ENCODE measurements at places on chromosomes 12 and 14.

DNA sequence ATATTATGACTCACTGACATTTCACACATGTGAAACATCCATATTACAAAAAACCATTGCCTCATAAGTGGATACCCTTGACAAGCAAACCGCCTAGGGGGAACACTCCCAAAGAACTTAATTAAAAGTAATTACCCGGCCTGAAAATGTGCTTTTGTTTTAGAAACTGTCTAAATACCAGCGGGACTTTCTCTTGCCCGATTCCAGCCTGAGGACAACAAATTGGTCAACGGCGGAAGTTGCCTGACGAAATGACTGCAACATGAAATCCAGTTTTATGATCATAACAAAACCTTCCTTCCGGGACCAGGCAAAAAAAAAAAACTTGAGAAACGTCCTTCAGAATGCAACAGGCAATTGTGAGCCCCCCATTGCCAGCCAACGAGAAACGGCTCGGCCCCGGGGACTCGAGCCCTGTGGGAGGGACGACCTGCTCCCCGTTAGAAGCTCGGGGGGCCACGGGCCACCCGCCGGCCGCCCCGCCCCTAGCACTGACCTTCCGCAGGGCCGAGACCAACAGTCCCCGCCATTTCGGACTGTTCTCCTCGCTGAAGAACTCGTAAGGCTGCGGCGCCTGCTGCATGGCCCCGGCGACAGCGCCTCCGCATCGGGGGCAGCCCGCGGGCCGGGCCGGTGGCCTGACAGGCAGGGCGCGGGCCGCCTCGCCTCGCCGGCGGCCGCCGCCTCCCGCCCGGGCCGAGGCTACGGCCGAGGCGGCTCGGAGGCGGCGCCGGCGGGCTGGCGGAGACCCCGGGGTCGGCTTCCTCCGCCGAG, 490 bp downstream of the SOS2 start:
- no peak for DNase-seq

DNA sequence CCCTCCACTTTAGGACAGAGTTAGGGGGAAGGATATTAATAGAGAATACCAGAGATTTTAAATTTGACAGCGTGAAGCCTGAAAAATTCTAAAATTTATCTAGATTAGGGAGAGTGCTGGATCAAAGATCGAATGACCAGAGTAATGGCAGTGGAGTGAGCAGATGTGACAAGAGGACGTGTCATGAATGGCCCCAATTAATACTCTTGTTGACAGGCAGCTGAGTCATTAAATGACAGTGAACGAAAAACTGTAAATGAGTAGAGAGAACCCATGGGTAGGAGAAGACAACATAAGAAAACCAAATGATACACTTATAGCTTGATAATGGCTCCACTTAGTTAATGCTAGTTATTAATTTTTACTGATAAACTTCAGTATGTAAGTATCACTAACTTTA, 73.9 kb upstream of the PLEKHA5 start:
- no peak for DNase-seq

DNA sequence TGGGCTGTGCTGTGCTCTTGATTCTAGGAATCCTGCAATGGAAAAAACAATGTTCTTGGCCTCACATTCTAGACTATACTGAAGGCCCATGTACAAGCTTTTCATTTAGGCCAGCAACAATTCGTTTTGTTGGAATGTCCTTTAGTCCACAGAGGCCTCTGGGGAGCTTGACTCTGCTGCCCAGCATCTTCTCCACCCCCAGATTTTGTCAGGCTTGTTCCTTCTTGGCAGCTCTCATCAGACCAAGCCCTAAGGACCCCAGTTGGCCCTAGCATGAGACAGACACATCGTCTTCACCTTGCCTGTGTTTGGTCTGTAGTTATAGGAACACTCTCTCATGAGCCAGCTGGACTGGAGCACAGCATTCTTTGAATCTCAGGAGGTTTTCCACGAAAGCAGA, 300.1 kb downstream of the VRK1 start:
- DNase-seq: no peak

DNA sequence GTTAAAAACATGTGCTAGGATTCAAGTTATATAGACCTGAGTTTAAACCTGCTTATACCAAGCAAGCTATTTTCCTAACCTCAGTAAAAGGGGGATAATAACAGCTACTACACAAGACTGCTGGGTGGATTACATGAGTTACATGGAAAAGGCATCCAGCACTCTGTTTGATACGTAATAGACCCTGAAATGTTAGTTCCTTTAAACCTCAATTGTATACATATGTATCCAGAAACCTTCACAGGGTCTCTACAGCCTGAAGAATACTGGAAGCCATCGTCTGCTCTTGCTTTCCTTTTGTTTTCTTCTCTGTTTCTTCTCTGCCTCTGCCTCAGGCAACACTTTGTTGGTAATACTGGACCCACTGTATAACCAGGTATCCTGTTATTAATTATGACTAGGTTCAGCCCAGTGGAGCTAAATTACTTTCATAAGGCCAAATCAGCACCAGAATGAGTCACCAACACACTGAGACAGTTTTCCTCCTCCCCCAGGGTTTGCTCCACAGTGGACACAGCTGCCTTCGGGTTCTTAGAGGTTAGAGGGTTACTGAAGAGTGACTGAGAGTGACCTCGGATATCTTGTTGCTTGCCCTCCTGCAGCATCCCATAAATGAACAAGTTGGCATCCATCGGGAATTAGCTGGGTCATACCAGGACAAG, 127.1 kb downstream of the CAPZA3 start:
- DNase-seq: no peak

- no peak for DNase-seq
Measured at GRCh38 chr12:7078163-7078562, 14.1 kb downstream of the C1R start.

DNA sequence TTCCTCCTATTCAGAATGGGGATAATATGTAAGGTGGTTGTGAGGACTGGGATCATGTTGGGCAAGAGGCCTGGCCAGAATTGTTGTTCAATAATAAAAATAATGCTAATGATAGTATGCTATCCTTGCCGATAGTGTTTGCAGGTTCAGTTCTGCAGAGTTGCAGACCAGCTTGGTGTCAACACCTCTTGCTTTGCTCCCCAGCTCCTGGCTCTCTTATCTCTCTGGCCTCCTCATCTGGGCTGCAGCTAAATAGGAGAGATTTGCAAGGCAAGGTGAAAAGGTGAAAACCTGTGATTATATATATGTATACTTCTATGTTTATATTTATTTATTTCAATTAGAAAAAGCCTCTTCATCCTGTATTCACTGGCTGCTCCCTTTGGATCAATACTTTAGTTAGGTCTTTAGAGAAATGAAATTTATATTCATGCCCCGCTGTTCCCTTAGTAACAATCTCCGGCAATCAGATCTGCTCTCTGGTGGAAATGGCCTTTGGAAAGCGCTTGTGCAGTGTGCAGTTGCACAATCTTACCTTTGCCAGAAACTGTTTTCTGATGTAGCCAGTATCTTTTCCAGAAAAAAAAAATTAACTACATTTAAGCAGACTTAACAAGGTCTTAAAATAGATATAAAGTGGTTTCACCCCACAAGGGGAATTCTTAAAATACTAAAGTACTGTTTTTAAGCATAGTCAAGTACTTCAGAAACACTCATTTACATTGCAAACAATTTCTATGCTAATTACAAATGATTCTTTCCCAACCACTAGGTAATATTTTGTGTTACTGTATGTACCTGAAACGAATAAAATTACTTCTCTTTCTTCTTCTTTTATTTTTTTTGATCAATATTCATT, 19.1 kb upstream of the ACVR1B start:
- no peak for DNase-seq

- no peak for DNase-seq
Measured at GRCh38 chr14:50828721-50829488, 2.1 kb downstream of the NIN start.

DNA sequence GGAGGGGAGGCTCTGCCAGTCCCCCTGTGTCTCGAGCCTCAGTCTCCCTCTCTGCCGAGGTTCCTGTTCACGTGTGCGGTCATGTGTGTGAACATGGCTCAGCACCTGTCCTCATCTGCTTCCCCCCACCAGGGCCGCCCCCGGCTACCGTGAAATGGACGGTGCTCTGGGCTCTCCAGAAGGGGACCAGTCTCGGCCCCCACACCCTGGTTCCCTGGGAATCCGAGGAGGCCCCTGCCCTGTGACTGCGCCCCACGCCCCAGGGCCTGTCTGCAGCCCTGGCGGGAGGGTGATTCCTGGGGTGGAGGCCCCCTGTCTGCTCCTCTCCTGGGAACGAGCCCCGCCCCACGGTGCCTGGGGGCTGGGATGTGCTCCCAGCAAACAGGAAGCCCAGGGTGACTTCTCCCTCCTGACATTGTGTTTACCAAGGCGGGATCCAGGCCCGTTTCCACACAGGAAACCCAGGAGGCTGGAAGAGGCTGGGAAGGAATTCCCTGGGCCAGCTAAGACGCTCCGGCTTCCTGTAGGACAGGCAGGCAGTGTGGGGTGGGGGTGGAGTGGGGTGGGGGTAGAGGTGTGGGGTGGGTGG, 46.6 kb downstream of the KIF26A start:
- no peak for DNase-seq

GRCh38 chr14:38710881-38711280, 392.2 kb downstream of the SEC23A start:
- DNase-seq: no peak

- DNase-seq: no peak
Measured at GRCh38 chr12:10207136-10207535, 5.5 kb upstream of the GABARAPL1 start.

- no peak for DNase-seq
Measured at GRCh38 chr14:98466807-98467206, 805.2 kb downstream of the BCL11B start.

DNA sequence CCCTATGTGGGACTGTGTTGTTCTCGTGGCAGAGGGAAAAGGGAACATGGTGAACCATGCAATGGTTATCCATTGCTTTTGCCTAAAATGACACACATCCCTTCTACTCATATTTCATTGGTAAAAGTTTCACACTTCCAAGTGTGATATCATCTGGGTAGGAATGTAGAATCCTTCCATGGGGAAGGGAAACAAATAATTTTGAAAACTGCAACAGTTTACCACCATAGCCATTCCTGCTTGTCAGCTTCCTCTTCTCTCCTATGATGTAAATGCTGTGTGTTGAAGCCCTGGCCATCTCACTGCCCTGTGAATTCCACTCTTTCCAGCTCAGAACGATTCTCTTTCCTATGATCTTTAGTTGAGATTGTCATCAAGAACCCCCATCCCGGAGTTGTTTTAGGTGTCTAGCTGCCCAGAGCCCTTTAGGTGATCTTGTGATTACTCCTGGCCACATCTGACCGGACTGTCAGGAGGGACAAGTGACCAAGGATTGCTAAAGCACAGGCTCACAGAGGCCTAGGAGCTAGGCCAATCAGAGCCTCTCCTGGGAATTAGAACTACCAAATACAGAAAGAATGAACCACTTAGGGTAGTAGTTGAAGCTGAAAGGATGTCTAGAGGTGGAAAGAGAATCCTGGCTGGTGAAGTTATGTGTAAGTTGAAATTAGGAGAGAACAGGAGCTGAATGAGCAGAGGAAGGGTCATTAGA, 84.6 kb downstream of the VCPKMT start:
- no peak for DNase-seq

- DNase-seq: no peak
Measured at GRCh38 chr14:88228522-88229236, 94.4 kb downstream of the KCNK10 start.

DNA sequence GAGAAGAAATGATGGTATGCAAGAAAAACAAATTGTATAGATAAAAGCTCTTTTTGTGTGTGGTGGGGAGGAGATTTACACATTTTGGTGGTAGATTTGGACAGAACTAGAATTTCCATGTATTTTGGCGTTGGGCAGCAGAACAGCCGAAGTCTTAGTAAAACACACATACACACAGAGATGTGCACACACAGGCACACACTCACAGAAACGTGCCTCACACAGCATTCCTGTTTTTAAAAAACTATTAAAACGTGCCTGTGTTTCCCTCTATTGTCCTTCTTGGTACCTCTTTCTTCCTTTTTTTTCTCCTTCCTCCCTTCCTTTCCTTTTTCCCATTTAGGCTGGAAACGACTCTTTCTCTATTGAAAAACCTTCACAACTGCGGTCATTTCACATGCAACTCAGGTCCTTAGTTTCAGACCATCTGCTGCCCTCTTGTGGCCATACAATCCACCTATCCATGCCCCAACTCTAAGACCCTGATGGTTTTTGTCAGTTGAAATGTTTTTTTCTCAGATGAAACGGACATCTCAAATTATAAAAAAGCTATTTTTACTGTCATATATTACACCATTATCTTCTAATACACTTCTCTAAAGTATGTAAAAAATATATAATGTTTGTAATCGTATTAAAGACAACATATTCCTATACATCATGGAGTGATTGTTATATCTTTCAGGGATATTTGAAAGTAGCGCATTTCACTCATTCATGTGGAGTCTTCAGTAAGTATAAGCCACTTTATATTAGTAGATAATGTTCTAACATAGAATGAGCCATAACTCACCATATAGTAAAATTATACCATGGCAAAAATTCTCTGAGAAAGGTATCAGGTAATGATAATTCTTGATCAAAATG, 386.7 kb upstream of the NOVA1 start:
- no peak for DNase-seq

- DNase-seq: no peak
Measured at GRCh38 chr14:68864361-68864750, 71.5 kb upstream of the ZFP36L1 start.

GRCh38 chr12:109428037-109428629, 49.0 kb downstream of the KCTD10 start:
- DNase-seq: peak; percentile 31

GRCh38 chr12:132619386-132620112, 973 bp downstream of the P2RX2 start:
- DNase-seq: no peak

DNA sequence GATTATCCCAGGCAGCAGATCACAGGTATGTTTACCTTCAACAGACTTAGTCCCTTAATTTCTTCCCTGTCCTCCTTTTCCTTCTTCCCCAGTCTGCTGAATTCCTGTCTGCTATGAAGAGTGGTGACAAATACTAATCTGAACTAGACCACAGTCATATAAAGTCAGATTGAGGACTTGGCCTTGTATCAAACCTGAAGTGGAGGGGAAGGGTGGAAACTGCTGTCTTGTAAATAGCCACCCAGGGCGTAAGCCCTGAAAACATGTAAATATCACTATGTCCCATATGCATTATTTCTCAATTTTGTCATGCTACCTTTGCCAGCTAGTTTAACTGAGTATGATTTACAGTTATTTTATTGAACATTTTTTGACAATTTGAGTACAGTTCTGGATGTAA, 368.0 kb downstream of the CCDC91 start:
- no peak for DNase-seq

GRCh38 chr12:6942331-6942665, 1.3 kb upstream of the RNU7-1 start:
- DNase-seq: no peak

- no peak for DNase-seq
Measured at GRCh38 chr14:81208489-81208888, 12.3 kb downstream of the GTF2A1 start.

- no peak for DNase-seq
Measured at GRCh38 chr12:51860986-51861385, 12.5 kb upstream of the FIGNL2 start.

GRCh38 chr12:2751686-2752085, 43.1 kb upstream of the FKBP4 start:
- no peak for DNase-seq

GRCh38 chr14:101045511-101045910, 142.0 kb upstream of the RTL1 start:
- no peak for DNase-seq
